ENCODE measurements at places on chromosomes 5 and 9. TPM values are rescaled to one million over a fixed set of nuclear protein-coding genes. Genes with fewer than 3 reads are reported as not detected.

GRCh38 chr5:112338681-112339337 lies 80.3 kb downstream of the EPB41L4A start:
- no peak for DNase-seq
- H3K36me3 ChIP-seq, result no peaks in the 10 kb centered on the region
- no peaks in the 10 kb centered on the region for H3K27me3 ChIP-seq
- H3K4me3 ChIP-seq, result no peak overlapping the region
- H3K4me1 ChIP-seq, result no peaks in the 10 kb centered on the region
- no peak overlapping the region for H3K27ac ChIP-seq

DNA sequence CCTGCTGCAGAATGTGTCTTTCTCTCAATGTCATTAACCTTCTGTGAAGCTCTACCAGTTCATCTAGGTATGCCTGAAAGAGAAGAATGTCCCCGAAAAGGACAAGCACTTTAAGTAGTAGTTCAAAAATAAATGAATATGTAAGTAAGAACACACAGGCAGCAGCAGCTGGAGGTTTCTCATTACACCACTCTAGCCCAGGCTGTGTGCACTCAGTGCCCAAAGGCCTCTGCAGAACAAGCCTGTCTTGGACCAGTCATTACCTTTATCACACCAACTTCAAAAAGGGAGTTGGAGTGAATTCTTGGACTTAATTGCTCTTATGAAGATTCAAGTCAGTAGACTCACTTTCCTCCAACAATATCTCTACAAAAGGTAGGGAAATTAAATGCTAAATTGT lies 268.8 kb downstream of the MLLT3 start:
- no peak for DNase-seq
- H3K36me3 ChIP-seq, result no peaks in the 10 kb centered on the region
- H3K27me3 ChIP-seq, result no peaks in the 10 kb centered on the region
- no peak overlapping the region for H3K27ac ChIP-seq

- no peak overlapping the region for H3K27ac ChIP-seq
- H3K4me3 ChIP-seq, result no peak overlapping the region
- H3K36me3 ChIP-seq, result peaks cover 8% of the 10 kb centered on the region
- no peaks in the 10 kb centered on the region for H3K27me3 ChIP-seq
- DNase-seq, result no peak
Measured at GRCh38 chr5:53008751-53009150, 19.6 kb downstream of the ITGA2 start.

- no peaks in the 10 kb centered on the region for H3K27me3 ChIP-seq
- peak overlapping the region; percentile 99 for H3K4me3 ChIP-seq
- peak overlapping the region; percentile 100 for H3K27ac ChIP-seq
- DNase-seq, result peak; percentile 67
- H3K36me3 ChIP-seq, result peaks cover 7% of the 10 kb centered on the region
Measured at GRCh38 chr9:94166976-94167346, 82.7 kb downstream of the PTPDC1 start.

GRCh38 chr5:116518423-116518822 lies 56.2 kb downstream of the SEMA6A start:
- no peaks in the 10 kb centered on the region for H3K36me3 ChIP-seq
- DNase-seq, result no peak
- H3K27ac ChIP-seq, result no peak overlapping the region
- no peaks in the 10 kb centered on the region for H3K27me3 ChIP-seq
- H3K4me1 ChIP-seq, result no peaks in the 10 kb centered on the region
- no peak overlapping the region for H3K4me3 ChIP-seq

DNA sequence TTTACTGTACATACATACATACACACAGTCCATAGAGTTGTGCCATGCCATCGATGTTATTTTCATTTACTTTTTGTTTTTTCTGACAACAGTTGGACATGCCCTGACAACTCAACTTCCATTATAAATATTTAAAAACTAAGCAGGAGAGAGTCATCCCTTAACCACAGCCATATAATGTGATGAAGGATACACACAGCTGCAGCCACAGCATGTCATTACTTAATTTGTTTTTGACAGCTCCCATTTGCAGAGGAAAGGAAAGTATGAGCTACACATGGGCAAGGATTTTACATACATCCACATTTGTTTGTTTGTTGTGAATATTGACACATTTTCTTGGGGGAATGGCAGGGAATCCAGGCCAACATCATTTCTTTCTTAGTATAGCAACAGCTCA lies 91.5 kb upstream of the TUT7 start:
- no peaks in the 10 kb centered on the region for H3K4me1 ChIP-seq
- no peak for DNase-seq
- H3K27ac ChIP-seq, result no peak overlapping the region

GRCh38 chr9:34653151-34654072 lies 1.4 kb downstream of the IL11RA start:
- peak overlapping the region; percentile 41 for H3K4me3 ChIP-seq
- no peaks in the 10 kb centered on the region for H3K27me3 ChIP-seq
- H3K36me3 ChIP-seq, result no peaks in the 10 kb centered on the region
- H3K27ac ChIP-seq, result peak overlapping the region; percentile 54
- DNase-seq, result no peak
- peaks cover 59% of the 10 kb centered on the region for H3K4me1 ChIP-seq

PLPP1 gene
- 53.7 TPM for total RNA-seq

DNA sequence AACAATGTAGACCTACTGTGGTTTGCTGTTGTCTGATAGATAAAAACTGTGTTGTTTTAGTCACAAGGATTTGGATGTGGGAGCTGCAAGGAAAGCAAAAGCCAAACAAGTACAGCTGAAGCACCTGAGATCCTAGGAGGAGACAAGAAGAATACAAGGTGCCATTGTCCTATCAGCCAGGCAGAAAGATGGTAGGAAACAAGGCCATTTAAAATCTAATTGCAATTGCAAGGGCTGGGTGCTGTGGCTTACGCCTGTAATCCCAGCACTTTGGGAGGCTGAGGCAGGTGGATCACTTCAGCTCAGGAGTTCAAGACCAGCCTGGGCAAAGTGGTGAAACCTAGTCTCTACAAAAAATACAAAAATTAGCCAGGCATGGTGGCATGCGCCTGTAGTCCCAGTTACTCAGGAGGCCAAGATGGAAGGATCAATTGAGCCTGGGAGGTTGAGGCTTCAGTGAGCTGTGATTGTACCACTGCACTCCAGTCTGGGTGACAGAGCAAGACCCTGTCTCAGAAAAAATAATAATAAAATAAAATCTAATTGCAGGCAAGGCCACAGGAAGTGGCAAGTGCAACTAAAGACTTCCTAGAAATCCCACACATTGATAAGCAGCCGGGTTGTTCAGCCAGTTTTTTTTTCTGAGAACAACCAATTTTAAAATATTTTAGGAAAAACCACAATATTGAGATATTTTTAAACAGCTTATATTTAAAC lies 22.6 kb downstream of the DOCK8 start:
- no peak overlapping the region for H3K4me3 ChIP-seq
- no peak overlapping the region for H3K27ac ChIP-seq
- H3K36me3 ChIP-seq, result no peaks in the 10 kb centered on the region
- H3K27me3 ChIP-seq, result no peaks in the 10 kb centered on the region

DNA sequence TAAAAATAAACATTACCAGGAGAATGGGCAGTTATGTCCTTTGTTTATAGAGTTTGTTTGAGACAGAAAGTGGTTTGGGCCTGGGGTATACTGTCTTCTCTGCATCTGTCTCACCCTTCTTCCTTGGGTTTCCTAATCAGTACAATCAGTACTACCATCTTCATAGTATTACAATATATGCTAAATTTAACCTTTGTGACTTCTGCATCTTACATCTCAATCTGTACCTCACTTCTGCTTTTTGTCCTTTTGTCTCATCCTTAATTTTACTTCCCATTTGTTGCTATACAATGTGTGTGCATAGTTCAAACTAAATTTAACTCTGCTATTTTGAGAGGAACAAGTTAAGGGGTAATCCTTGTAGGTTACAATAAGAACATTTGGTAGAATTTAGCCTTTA lies 19.6 kb downstream of the FBXO38 start:
- H3K4me1 ChIP-seq, result peaks cover 5% of the 10 kb centered on the region
- no peak overlapping the region for H3K4me3 ChIP-seq
- no peak overlapping the region for H3K27ac ChIP-seq
- H3K36me3 ChIP-seq, result no peaks in the 10 kb centered on the region
- no peak for DNase-seq

GRCh38 chr5:157903117-157903450 lies 44.1 kb upstream of the CLINT1 start:
- no peaks in the 10 kb centered on the region for H3K36me3 ChIP-seq
- H3K4me1 ChIP-seq, result peaks cover 4% of the 10 kb centered on the region
- H3K4me3 ChIP-seq, result no peak overlapping the region
- H3K27me3 ChIP-seq, result no peaks in the 10 kb centered on the region
- no peak for DNase-seq
- peak overlapping the region; percentile 62 for H3K27ac ChIP-seq

GRCh38 chr5:138653502-138653901 lies 78.3 kb upstream of the HSPA9 start:
- H3K27me3 ChIP-seq, result no peaks in the 10 kb centered on the region
- no peaks in the 10 kb centered on the region for H3K36me3 ChIP-seq
- no peak overlapping the region for H3K4me3 ChIP-seq
- no peaks in the 10 kb centered on the region for H3K4me1 ChIP-seq
- no peak for DNase-seq

PCDHB3 gene
- total RNA-seq, result 0.66 TPM

GRCh38 chr5:124089578-124089977 lies 577.6 kb downstream of the CSNK1G3 start:
- no peaks in the 10 kb centered on the region for H3K27me3 ChIP-seq
- no peak for DNase-seq
- H3K4me1 ChIP-seq, result no peaks in the 10 kb centered on the region
- no peak overlapping the region for H3K27ac ChIP-seq
- no peak overlapping the region for H3K4me3 ChIP-seq

GRCh38 chr9:136342181-136343120 lies 15.1 kb downstream of the GPSM1 start:
- H3K27ac ChIP-seq, result peak overlapping the region; percentile 34
- no peaks in the 10 kb centered on the region for H3K36me3 ChIP-seq
- H3K27me3 ChIP-seq, result no peaks in the 10 kb centered on the region
- peaks cover 46% of the 10 kb centered on the region for H3K4me1 ChIP-seq

DNA sequence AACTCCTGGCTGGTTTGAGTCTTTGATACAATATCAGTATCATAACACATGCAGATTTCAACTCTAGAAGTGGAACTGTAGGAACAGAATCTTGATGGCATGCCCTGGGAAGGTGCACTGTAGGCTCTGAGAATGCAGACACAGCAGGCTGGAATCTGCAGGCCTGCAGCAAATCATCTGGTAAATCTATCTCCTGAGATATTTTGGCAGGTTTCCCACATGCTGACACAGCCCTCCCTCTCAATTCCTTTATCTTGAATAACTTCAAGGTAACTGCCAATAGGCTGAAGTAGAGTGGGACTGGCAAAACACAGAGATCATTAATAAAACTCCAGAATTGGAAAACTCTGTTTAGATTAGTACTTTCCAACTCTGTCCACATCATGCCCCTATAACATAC lies 177.8 kb upstream of the PCSK5 start:
- no peak for DNase-seq
- no peaks in the 10 kb centered on the region for H3K27me3 ChIP-seq

DNA sequence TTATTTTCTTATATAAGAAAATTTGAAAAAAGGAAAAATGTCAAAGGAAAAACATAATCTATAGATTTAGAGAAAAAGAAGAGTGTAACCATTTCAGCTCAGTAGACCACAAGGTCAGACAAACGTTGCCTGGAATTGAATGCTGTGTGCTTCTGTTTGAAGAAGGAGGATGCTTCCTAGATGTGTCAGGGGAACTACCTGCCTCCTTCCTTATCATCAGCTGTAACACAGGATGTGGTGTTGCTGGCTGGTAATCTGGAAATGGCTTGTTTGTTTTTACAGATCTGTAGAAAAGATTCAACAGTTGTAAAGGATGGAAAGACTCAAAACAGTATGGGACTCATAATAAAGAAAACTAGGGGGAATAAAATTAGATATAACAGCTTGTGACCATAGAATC lies 160.7 kb upstream of the MEF2C start:
- H3K27ac ChIP-seq, result no peak overlapping the region
- no peaks in the 10 kb centered on the region for H3K36me3 ChIP-seq
- H3K4me1 ChIP-seq, result no peaks in the 10 kb centered on the region
- H3K27me3 ChIP-seq, result no peaks in the 10 kb centered on the region

DNA sequence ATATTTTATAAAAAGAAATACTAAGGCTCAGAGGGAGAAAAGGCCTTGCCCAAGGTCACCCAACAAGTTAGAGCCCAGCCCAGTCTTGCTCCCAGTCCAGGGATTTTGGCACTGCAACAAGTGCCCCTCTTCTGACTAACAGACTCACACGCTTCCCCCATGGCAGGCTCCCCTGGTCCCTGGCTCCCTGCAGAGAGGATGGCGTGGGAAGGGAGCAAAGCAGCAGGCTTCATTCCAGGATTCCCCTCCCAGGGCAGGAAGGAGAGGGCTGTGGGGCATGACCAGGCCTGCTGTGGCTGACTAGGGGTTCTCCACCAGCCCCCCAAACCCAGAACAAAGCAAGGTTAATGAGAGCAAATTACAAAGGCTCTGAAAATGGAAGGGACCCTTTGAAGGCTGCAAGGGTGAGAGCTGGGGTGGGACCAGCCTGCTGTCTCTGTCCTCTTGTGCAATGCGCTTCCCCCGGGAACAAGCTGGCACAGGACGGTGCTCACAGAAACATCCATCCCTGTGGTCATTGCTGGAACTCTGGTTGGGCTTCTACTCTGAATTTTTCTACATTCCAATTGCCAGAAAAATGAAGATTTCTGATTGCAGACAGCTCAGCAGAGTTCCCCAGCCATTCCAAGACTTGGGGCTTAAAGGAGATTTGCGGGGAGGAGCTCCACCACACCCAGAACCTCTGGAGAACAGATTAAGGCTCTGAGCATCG lies 37.1 kb upstream of the FAT2 start:
- peak overlapping the region; percentile 72 for H3K27ac ChIP-seq
- no peaks in the 10 kb centered on the region for H3K27me3 ChIP-seq
- peaks cover 11% of the 10 kb centered on the region for H3K4me1 ChIP-seq
- no peaks in the 10 kb centered on the region for H3K36me3 ChIP-seq
- no peak overlapping the region for H3K4me3 ChIP-seq
- no peak for DNase-seq

SMIM33 gene
- not detected for total RNA-seq
